ENCODE measurements at places on chromosomes 16 and 17. TPM values are rescaled to one million over a fixed set of nuclear protein-coding genes. Genes with fewer than 3 reads are reported as not detected.

Gene PMP22
- 157 TPM for total RNA-seq

Gene PRRT2
- total RNA-seq: 2.7 TPM

Gene PYDC1
- total RNA-seq: not detected

Gene SPECC1
- total RNA-seq: 31.0 TPM

Gene TBC1D28
- total RNA-seq: not detected

Gene TOP2A
- total RNA-seq: 3.3 TPM

Gene TSPOAP1
- 21.0 TPM for total RNA-seq

Gene FOXL1
- 0.81 TPM for total RNA-seq

Gene IGFALS
- 2.5 TPM for total RNA-seq

Gene KRTAP4-1
- total RNA-seq: not detected
